ENCODE measurements at places on chromosomes 4 and X.

DNA sequence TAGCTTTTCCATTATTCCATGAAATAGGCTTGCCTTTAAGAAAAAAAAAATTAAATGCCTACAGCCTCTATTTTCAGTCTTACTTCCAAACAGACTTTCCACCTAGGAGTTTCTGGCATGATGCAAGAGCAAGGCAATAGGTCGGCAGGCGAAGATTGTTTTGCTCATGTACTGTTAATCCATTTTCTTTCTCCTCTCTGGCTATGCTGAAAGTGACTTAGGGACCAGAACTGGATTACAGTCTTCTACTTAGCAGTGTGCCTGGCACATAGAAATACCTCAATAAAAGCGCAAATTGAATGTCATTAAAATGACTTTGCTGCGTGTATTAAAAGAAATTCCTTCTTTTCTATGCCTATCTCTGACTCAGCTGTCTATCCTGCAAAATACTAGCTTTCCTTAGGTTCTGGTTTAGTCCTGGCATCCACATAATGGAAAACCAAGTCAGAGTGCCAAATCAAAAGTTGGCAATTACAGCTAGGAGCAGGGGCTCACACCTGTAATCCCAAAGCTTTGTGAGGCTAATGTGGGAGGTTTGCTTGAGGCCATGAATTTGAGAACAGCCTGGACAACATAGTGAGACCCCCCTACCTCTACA, 51.9 kb downstream of the CC2D2A start:
- DNase-seq: no peak

DNA sequence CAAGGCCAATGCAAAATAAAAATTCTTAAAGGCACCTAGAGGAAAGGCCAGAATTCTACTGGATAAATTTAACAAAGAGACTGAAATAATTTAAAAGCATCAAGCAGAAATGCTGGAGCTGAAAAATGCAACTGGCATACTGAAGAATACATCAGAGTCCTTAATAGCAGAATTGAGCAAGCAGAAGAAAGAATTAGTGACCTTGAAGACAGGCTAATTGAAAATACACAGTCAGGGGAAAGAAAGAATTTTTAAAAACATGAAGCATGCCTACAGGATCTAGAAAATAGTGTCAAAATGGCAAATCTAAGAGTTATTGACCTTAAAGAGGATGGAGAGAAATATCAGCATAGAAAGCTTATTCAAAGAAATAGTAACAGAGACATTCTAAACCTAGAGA, 371.7 kb downstream of the KLHL13 start:
- no peak for DNase-seq

GRCh38 chrX:148035380-148035779, 54.2 kb downstream of the FMR1NB start:
- no peak for DNase-seq

DNA sequence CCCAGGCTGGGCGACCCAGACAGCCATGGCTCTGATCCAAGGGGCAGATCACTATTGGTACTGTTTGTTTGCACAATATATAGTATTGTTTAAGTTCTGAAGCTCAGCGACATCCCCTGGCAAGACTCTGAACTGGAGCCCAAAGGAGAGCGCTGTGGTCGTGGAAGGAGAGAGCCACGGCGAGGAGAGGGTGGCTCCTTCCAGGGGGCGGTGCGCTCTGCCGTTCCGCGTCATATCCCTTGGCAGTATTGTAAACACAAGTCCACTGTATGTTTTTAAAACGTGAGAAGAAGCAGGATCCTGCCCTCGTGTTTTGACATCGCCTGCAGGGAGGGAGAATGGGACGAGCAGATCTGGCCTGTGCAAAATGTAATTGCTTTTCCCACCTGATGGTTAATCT, 185.5 kb downstream of the RAB28 start:
- DNase-seq: no peak

DNA sequence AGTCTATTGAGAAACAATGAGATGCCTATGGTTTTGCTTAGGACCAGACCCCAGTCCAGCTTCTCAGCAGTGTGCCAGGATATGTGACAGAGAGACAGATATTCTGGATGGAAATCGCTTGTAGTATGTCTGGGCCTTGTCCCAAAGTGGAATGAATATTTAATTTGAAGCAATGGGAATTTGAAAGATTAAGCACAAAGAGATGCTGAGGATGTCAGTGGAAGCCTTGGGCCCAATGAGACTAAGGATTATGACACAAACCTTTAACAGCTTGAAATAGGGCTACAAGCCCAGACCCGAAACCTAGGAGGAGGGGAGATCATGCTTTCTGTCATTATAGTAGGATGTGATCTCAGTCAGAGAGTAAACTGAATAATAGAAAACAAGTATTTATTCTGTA, 459.2 kb downstream of the FAT4 start:
- no peak for DNase-seq
